ENCODE measurements at places on chromosomes 3 and 15.

DNA sequence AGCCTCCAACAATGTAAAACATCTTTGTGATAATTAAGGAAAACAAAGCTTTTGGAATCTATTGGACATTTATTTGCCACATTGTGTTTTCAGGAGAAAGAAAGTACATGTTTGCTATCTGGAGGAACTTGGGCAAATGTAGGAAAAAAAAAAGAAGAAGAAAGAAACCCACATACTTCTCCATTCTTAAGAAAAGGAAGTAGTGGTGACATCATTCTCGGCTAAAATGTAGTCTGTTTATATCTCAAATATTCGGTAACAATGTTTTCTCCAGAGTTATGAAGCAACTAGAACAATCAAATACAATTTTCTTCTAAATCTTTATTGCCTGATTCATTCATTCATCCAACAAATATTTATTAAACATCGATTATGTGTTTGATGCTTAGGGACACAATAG, 2.3 kb upstream of the TGFBR2 start:
- DNase-seq = no peak

GRCh38 chr3:177820683-177821316, 623.5 kb upstream of the TBL1XR1 start:
- no peak for DNase-seq

DNA sequence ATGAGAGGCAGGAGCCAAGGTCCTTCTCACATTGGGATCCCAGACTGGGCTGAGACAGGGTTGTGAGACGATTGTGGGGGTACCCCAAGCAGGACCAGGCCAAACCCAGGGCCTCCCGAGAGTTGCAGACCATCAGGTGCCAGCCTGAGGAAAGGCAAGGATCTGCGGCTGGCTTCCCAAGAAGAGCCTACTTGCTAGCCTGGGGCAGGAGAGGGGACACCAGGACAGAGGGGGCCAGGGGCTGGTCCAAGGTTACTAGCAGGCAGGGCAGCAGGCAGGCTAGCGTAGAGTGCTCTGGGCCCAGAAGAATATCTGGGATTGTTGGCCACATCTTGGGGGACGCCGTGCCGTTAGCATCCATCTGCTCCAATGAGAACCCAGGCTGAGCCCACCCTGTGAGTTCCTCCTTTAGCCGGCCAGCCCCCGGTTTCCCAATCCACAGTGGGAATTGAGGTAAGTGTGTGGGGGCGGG, 546 bp downstream of the CISH start:
- no peak for DNase-seq

DNA sequence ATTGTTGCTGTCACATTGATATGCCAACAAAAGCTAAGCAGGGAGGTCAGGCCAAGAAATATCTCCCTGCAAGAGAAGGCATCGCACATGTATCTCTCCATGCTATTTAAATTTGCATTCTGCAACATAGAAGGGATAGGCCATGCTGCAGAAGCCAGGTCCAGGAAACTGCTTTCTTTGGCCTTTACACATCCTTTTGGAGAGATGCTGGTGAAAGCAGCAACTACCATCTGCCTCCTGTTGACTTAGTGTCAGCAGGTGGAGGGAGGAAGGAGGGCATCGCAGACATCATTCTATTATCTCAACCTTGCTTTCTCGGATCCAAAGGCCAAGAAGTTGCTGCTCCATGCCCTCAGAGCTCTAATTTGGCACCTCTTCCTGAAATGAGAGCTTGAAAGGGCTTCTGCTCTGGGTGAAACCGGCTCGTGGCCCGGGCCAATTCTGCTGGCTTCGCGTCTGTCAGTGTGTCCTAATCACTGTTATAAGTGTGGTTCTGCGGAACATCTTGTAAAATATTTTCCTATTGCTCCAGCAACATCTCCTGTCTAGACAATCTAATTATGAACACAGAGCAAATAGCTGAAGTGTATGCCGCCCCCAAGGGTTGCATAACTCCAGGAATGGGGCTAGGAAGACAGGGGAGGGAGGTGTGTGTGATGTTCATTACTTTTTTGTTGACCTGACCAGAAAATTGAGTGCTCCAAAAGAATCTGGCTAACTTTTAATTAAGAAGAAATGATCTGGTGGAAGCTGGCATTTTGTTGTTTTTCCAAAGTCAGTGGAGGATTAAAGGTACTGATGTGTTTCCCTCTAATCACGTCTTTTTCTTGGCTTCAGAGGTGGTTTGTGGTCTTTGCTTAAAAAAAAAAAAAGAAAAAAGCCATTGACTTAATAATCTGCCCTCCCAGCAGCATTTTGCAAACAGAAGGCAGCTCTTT, 89.1 kb downstream of the TPRG1 start:
- DNase-seq = no peak

DNA sequence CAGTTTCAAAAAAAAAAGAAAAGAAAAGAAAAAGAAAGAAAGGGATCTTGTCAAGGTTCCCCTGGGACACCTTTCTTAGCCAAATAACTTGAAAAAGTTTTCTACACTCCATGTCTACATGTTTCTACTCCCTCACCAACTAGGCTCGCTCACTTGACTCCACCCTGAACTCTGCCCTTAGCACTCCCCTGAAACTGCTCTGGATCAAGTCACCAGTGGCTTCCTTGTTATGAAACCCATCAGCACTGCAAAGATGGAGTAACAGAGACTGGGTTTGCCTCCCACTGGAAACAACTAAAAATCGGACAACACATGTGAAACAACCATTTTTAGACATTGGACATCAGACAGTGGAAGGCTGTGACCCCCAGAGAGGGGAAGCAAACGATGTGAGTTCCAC, 36.8 kb downstream of the TMEM40 start:
- no peak for DNase-seq

Data from CD4-positive, alpha-beta T cell treated with Interleukin-4 for 4 hours (primary cell).